ENCODE measurements at places on chromosomes 16 and 17.

GRCh38 chr17:19397556-19398041 lies 10.6 kb upstream of the MFAP4 start:
- no peak for DNase-seq

DNA sequence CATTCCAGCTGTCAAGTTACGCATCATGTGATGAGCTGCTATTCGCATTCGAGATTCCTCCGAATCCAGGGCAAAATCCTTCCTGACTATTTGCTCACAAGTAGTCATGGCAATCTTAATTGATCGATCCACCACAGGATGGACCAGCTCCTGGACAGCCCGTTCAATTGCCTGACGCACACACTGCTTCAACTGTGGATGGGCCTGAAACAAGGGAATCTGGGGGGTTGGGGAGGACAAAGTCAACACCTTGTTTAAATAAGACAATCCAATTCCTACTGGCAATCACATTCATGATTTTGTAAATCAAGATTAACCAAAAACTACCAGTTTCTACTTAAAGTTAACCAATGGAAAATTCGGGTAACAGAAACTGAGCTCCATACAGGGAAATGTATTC lies 28.4 kb downstream of the SETD6 start:
- no peak for DNase-seq

GRCh38 chr16:68090130-68090529 lies 5.0 kb downstream of the NFATC3 start:
- DNase-seq = no peak

DNA sequence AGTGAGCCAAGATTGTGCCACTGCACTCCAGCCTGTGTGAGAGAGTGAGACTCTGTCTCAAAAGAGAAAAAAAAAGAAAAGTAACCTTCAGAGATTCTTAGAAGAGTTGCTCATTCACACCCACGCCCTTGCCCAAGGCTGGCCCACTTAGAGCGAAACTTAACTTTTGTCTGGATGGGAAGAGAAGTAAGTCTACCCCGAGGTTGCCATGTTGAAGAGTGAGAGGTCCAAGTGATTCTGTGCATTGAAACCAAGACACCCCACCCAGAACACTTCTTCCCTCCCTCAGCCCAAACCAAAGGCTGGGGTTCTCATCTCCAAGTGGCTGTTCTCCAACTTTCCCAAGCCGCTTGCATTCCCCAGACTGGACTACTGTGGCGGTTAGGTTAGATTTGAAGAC lies 2.4 kb upstream of the CISD3 start:
- peak; percentile 53 for DNase-seq

- no peak for DNase-seq
Observed at GRCh38 chr17:64920026-64920418, 744 bp upstream of the LRRC37A3 start.

GRCh38 chr17:32256012-32256700 lies 9.5 kb upstream of the RHBDL3 start:
- DNase-seq = no peak

DNA sequence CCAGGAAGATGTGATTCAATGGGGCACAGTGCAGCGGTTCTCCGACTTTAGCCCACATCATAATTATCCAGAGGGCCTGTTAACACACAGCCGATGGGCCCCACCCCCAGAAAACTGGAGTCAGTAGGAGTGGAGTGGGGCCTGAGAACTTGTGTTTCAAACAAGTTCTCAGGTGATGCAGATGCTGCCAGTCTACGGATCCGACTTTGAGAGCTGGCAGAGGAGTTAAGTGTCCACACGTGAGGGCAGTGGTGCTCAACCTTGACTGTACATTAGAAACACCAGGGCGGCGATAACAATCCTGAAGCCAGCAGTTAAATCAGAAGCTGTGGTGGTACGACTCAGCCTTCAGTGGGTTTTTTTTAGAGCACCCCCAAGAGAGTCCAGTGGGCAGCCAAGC lies 75.0 kb downstream of the GPRC5B start:
- DNase-seq = no peak

DNA sequence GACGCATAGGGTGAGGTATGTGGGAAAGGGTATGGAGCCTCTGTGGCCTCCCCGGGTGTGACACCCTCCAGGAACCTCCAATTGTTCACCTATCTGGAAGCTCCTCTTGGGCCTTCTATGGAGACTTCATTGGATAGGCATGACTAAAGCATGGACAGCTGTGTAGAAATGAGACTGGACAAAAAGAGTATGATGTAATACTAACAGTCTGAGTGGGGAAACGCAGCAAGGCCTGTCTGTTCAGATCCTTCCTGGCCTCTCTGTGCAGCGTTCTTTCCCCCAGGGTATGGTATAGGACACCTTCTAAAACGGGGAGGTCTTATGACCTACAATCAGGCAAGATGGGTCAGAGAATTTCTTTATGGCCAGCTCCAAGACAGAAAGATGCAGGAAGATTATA lies 30.7 kb upstream of the CCNF start:
- no peak for DNase-seq

DNA sequence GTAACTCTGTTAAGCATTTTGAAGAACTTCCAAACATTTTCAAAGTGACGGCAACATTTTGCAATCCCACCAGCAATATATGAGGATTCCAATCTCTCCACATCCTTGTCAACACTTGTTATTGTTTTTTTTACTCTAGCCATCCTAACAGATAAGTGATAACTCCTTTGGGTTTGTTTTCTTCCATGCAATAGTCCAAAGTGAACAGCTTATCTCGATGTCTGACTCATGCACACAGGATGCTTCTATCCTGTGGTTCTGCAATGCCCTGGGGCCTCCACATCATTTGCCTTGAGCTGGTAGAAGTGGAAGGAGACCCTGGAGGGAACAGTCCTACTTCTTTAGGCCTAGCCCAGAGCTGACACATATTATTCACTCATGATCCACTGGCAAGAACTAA lies 13.0 kb downstream of the TLE7 start:
- DNase-seq = no peak

- DNase-seq = no peak
Observed at GRCh38 chr16:76059186-76059585, 218.0 kb upstream of the CNTNAP4 start.

DNA sequence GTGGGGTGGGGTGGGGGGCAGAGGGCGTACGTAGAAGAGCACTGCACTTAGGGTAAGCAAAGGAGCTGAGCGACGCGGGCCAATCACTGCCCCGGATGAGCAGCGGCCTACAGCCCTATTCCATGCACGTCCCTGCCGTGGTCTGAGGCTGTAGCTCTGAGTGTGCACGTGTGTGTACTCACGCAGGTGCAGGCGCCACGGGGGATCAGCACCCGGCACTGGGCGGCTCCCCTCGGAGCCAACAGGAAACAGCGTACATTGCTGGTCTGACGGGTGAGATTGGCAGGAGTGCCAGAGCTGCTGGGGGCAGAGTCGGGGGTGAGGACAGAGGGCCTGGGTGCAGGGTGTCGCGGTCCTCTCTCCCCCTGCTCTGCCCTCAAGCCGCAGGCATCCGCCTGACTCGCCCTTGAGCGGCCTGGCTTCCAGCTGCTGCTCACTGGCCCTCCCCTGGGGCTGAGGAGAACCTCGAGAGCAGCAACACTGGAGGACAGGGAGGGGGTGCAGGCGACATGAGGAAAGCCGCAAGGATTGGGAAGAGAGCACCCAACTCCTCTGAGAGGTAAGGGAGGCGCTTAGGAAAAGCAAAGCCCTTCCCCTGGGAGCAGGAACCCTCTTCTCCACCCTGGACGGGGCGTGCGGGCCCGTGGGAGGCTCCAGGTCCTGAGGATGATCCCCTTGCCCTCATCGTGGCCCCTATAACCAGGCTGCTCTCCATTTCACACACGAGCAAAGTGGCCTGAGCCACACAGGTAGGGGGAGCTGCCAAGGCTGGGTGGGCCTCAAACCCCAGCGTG lies 57.8 kb downstream of the ENGASE start:
- no peak for DNase-seq

DNA sequence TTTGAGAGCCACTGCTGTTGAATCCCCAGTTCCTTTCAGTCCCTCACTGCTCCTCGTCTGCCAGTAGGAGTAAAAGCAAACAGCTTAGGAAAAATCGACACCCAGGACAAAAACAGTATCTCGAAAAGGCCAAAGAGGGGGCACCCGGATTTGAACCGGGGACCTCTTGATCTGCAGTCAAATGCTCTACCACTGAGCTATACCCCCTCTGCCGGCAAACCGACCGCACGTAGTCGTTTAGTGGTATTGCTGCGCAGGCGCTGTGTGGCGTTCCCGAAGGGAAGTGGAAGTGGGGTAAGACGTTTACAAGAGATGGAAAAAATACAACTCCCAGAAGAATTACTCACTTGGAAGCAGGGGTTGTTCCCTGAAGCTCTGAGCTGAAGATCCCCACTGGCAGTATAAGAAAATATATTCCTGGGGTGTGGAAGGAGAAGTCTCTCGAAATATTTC lies 2.2 kb upstream of the PLXDC1 start:
- DNase-seq = peak; percentile 94

GRCh38 chr16:22356930-22357634 lies 17.3 kb downstream of the CDR2 start:
- DNase-seq = no peak

GRCh38 chr16:67525176-67525860 lies 3.3 kb upstream of the RIPOR1 start:
- no peak for DNase-seq

DNA sequence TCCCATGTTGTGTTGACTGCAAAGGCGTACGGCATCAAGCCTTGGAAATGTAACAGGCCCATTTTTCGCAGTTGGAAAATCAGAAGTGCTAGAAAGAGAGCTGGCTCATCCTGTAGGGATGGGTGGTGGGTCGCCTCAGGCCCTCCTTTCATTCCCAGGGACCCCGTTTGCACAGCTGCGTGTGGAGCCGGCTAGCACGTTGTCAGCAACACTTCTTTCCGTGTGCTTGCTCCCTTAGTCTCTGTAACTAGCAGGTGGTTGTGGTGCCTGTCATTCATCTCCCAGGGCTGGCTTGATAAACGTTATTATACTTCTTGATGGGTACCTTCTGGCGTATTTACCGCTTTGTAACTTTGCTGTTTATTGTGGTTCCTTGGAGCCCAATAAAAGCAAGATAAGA lies 239.0 kb upstream of the CACNG5 start:
- DNase-seq = no peak

DNA sequence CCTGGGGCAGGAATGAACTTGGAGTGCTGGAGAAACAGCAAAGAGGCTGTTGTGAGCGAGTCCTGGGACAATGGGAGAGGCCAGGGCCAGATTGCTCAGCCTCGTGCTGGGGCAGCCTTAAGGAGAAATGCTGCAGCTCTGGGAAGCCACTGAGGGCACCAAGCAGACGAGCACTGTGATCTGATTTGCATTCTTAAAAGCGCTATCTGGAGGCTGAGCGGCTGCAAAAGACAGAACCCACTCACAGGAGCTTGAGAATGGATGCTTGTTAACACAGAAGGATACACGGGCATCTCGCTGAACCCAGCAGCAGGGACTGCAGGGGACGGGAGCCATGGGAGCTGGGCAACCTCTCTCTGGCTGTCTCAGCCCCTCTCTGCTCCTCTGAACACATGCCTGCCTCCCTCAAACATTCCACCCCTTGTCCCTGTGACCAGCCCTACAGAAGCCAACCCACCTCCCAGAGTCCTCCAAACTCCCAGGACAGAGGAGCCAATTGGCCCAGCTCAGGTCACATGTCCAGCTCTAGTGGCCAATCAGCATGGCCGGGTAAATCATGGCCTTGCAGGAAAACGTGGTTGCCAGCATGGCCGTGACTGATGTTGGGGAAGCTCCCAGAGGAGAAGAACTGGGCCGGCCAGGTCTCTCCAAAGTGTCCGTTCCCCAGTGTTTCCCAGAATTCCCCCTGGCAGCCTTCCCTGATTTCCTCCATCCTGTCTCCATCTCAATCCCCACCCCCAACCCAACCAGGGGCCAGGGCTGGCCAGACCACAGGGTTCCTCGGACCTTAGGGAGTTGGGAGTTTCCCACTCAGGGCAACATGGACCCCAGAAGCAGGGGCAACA lies 60.3 kb downstream of the GSG1L start:
- no peak for DNase-seq

- no peak for DNase-seq
Observed at GRCh38 chr16:5776876-5777275, 679.3 kb upstream of the EEF2KMT start.

GRCh38 chr17:1005361-1005946 lies 8.5 kb downstream of the TIMM22 start:
- DNase-seq = no peak

GRCh38 chr16:54932021-54932660 lies 1.5 kb downstream of the IRX5 start:
- DNase-seq = no peak

GRCh38 chr17:75552425-75553294 lies 27.2 kb downstream of the LLGL2 start:
- no peak for DNase-seq

- DNase-seq = no peak
Observed at GRCh38 chr17:71260366-71260940, 860.4 kb upstream of the SOX9 start.

DNA sequence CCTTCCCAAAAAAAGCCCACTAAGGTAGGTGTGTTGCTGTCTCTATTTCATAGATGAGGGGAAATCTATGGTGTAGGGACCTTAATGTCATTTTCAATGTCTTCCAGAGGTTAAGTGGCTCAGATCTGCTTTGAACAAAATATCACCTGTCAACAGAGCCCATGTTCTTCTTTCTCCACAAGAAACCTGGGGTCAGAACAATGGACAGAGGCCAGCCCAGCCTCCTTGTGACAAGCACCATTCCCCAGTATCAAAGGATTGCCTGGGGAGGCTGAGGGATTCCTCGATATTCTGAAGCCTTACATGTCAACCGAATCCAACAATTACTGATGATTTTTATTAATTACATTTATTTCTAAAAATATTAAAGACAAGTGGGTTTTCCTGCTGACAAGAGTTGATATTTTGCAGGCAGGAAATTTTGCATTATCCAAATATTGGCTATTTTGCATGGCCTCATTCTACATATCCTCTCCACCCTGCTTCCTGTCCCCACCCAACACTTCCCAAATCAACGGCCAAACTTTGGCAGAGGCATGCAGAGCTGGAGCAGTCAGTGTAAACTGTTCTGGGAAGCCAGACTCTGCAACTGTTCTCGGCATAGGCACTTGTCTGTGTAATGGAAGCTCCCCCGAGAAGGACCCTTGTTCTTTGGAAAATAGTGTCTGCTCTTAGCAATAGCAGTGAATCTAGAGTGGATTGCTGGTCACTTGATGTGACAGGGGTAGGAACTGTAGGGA lies 281.5 kb downstream of the HS3ST3A1 start:
- no peak for DNase-seq

- DNase-seq = no peak
Observed at GRCh38 chr16:77171745-77172635, 19.0 kb upstream of the MON1B start.

DNA sequence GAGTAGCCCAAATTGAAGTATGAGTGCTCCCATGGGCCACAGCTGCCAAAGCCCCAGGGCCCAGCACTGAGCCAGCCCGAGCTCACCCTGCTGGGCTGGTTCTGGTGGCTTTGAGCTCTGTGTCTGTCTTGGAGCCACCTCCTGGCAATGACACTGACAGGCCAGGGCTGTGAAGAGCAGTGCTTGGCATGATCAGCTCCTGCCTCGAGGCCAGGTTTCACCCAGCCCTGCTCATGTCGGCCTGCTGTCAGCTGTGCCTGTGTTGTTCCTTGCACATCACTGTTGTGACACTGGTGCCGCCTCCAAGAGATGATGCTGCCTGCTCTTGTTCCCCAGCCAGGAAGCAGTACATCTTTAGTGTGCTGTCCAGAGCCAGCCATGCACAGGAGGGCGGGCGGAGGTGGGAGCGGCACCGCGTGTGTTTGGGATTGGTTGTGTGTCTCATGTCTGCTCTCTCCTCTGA lies 26.0 kb downstream of the PLD6 start:
- DNase-seq = no peak

- no peak for DNase-seq
Observed at GRCh38 chr17:34570506-34570905, 8.9 kb upstream of the TMEM132E start.
